ENCODE measurements at places on chromosomes 12 and 14. TPM values are rescaled to one million over a fixed set of nuclear protein-coding genes. Genes with fewer than 3 reads are reported as not detected.

- DNase-seq = no peak
- peaks cover 7% of the 10 kb centered on the region for H3K4me1 ChIP-seq
- H3K27ac ChIP-seq = no peak overlapping the region
Observed at GRCh38 chr12:122961531-122962329, 4.5 kb downstream of the ABCB9 start.

GRCh38 chr12:100566887-100567637 lies 6.4 kb upstream of the GAS2L3 start:
- H3K4me3 ChIP-seq = no peak overlapping the region
- H3K4me1 ChIP-seq = no peaks in the 10 kb centered on the region
- H3K27me3 ChIP-seq = no peaks in the 10 kb centered on the region
- DNase-seq = peak; percentile 18

Gene EML1
- total RNA-seq = 36.2 TPM

DNA sequence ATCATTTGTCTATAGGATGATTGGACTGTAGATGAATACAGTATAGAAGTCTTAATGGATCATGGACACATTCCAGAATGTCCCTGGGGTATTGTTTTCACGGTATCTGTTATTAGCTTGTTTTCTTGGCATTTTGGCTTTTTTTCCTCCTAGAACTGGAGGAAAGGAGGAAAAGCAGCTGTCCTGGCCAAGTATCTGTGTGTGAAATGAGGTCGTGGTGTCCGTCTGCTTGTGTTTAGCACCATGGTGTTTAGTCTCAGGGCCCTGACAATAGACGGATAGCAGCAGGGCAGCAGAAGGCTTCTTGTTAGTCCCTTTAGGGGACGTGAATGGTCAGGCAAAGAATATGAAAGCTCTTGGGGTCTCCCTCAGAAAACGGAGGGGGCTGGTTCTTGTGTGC lies 21.2 kb downstream of the FGF6 start:
- no peak overlapping the region for H3K27ac ChIP-seq
- no peaks in the 10 kb centered on the region for H3K4me1 ChIP-seq
- no peaks in the 10 kb centered on the region for H3K27me3 ChIP-seq
- no peaks in the 10 kb centered on the region for H3K36me3 ChIP-seq
- no peak overlapping the region for H3K4me3 ChIP-seq

Gene SARNP
- total RNA-seq = 83.0 TPM

Gene TAS2R7
- not detected for total RNA-seq

DNA sequence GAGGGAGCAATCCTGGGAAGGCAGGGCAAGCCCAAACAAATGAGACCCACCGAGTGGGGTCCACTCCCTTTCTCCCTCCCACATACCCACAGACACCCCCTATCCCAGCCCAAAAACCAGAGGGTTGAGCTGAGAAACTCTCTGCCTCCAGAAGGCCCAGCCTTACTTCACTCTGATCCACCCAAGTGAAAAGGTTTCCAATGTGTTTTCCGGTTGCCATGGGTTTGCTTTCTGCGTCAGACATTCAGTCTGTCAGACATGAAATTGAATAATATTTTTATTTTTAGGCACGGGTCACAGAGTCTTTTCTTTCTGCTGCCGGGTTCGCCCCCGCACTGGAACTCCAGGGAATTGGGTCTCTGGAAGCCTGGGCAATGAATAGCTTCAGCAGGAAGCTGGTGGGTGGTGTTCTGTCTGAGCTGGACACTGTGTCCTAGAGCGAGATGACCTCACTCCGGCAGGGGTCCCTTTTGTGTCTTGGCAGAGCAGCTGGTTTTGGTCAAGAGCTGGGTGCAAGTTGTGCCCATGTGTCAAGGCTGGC lies 69.8 kb upstream of the CLMN start:
- H3K4me3 ChIP-seq = no peak overlapping the region
- H3K4me1 ChIP-seq = no peaks in the 10 kb centered on the region
- no peaks in the 10 kb centered on the region for H3K27me3 ChIP-seq
- no peak overlapping the region for H3K27ac ChIP-seq
- H3K36me3 ChIP-seq = no peaks in the 10 kb centered on the region

DNA sequence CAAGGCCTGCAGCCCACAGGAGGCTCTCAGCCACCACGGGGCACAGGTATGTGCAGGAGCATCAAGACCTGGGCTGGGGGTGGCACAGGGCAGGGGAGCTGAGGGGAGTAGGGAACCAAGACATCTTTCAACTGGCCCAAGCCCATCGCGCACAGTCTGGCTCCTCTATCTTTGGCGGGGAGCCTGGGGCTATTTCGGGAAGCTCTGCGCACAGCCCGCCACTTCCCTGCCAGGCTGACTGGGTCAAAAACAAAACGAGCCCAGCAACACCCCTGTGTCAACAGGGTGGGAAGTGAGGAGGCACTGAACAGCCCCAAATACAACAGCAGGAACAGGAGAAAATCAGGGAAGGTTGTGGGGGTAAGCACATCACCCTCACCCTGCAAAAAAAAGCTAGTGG lies 83.9 kb downstream of the ARL6IP4 start:
- DNase-seq = no peak
- H3K4me1 ChIP-seq = peaks cover 49% of the 10 kb centered on the region
- H3K27me3 ChIP-seq = no peaks in the 10 kb centered on the region
- H3K27ac ChIP-seq = no peak overlapping the region

Gene CLEC4E
- total RNA-seq = not detected

DNA sequence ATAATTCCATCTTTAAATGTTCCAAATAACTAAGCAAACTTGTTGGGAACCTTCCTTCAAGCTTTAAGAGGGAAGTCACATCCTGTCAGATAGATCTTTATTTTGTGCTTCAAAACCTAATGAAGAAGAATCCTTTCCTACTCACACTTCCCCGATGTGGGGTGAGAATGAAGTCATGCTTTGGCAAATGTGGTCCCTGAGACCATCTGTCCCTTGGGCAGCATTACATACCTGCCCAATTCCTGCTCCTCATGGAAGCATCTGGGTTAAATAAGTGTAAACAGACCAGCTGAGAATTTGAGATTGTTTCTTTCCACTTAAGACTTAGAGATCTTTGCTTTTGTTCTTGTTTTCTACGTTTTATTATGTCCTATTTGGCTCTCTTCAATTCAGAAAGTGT lies 606.0 kb upstream of the TMEM132C start:
- H3K27me3 ChIP-seq = no peaks in the 10 kb centered on the region
- no peak overlapping the region for H3K27ac ChIP-seq
- DNase-seq = no peak

- no peak overlapping the region for H3K4me3 ChIP-seq
- no peak overlapping the region for H3K27ac ChIP-seq
Observed at GRCh38 chr12:26203167-26203780, 7.9 kb downstream of the SSPN start.

DNA sequence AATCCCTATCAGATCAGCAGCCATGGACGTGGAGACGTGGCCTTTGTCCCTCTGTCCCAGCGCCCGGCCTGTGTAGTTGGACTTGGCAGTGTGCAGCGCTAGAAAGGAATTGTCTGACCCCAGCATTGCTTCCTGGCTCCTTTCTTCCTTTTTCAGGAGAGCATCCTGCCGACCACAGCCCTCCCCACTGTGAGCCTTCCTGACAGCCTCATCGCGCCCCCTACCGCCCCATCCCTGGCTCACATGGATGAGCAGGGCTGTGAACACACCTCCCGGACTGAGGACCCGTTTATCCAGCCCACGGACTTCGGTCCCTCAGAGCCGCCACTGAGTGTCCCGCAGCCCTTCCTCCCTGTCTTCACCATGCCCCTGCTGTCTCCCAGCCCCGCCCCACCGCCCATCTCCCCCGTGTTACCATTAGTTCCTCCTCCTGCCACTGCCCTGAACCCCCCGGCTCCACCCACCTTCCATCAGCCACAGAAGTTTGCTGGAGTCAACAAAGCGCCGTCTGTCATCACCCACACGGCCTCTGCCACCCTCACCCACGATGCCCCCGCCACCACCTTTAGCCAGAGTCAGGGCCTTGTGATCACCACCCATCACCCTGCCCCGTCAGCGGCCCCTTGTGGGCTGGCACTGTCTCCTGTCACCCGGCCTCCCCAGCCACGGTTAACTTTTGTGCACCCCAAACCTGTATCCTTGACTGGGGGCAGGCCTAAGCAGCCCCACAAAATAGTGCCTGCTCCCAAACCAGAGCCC lies 40.6 kb downstream of the IL31 start:
- H3K4me3 ChIP-seq = no peak overlapping the region
- DNase-seq = no peak
- H3K27me3 ChIP-seq = no peaks in the 10 kb centered on the region

DNA sequence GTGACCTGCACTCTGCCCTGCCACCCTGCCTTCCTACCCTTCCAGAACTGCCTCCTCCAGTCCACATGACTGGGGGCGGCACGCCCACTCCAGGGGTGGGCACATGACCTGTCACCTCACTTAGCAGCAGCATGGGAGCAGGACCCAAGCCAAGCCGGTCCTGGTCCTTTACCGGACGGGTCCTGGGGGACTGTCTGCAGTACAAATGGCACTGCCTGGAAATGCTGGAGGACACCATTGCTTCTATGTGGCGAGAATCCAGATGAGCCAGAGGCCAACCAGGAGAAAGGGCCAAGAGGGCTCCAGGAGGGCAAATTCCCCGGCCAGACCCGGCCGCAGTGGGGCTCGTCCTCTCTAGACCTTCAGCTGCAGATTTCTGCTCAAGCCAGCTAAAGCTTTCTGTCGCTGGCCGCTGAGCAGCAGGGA lies 33.1 kb downstream of the ITPK1 start:
- DNase-seq = no peak
- H3K27ac ChIP-seq = no peak overlapping the region
- no peaks in the 10 kb centered on the region for H3K4me1 ChIP-seq

GRCh38 chr14:50045039-50045711 lies 71.2 kb downstream of the VCPKMT start:
- DNase-seq = peak; percentile 84
- peaks cover 23% of the 10 kb centered on the region for H3K4me1 ChIP-seq
- H3K27ac ChIP-seq = peak overlapping the region; percentile 58
- no peak overlapping the region for H3K4me3 ChIP-seq
- no peaks in the 10 kb centered on the region for H3K36me3 ChIP-seq
- H3K27me3 ChIP-seq = no peaks in the 10 kb centered on the region

Gene FOXG1
- not detected for total RNA-seq

- no peak overlapping the region for H3K4me3 ChIP-seq
- H3K27me3 ChIP-seq = no peaks in the 10 kb centered on the region
- H3K27ac ChIP-seq = no peak overlapping the region
- H3K4me1 ChIP-seq = no peaks in the 10 kb centered on the region
- H3K36me3 ChIP-seq = no peaks in the 10 kb centered on the region
Observed at GRCh38 chr14:95204705-95205104, 47.4 kb upstream of the DICER1 start.

- no peaks in the 10 kb centered on the region for H3K4me1 ChIP-seq
- H3K4me3 ChIP-seq = no peak overlapping the region
- no peaks in the 10 kb centered on the region for H3K36me3 ChIP-seq
- no peak overlapping the region for H3K27ac ChIP-seq
- no peaks in the 10 kb centered on the region for H3K27me3 ChIP-seq
- DNase-seq = no peak
Observed at GRCh38 chr12:29612912-29613311, 115.4 kb upstream of the OVCH1 start.

GRCh38 chr12:65152596-65152995 lies 16.8 kb upstream of the LEMD3 start:
- H3K4me1 ChIP-seq = no peaks in the 10 kb centered on the region
- no peak overlapping the region for H3K4me3 ChIP-seq
- no peak overlapping the region for H3K27ac ChIP-seq
- H3K36me3 ChIP-seq = no peaks in the 10 kb centered on the region
- peaks cover 2% of the 10 kb centered on the region for H3K27me3 ChIP-seq
- peak; percentile 51 for DNase-seq

Data from fibroblast of lung (primary cell).